ENCODE measurements at places on chromosomes 7 and 10.

DNA sequence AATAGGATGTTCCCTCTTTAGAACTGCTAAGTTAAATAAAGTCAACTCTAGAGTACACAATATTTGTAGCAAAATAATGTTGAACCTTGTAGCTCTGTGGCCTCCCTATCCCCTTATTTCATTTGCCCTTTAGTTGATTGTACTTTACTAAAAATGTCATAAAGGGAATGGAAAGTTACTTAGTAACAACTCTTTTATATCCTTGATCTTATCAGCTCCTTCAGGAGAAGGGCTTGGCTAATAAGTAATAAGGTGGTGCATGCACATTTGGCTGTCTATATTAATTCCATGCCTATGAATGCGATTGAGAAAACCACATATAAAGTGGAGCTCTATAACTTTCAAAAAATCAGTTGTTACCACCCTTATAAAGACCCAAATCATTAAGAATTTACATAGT lies 41.5 kb upstream of the GATA3 start:
- no peak for DNase-seq

GRCh38 chr7:17255926-17256325 lies 42.5 kb upstream of the AHR start:
- DNase-seq = peak; percentile 0

- no peak for DNase-seq
These were observed 758.7 kb downstream of the CNTNAP2 start for GRCh38 chr7:146875237-146875785.

DNA sequence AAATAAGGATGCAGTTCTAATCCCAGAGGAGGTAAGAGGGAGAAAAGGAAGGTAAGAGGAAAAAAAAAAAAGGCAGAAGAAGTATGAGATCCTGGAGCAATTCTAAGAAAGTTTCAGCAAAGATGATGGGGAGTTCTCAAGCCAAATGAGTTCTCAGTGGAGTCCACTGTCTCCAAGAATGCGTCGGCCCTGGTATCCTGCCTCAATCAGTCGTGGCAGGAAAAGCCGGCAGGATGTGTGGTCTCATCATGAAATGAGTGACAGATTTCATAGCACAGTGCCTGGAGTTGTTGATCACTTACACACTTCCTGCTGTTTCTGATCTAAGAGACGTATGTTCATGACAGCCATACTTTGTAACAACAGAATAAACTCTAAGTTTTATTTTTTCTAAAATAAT lies 554.9 kb downstream of the NXPH1 start:
- no peak for DNase-seq

DNA sequence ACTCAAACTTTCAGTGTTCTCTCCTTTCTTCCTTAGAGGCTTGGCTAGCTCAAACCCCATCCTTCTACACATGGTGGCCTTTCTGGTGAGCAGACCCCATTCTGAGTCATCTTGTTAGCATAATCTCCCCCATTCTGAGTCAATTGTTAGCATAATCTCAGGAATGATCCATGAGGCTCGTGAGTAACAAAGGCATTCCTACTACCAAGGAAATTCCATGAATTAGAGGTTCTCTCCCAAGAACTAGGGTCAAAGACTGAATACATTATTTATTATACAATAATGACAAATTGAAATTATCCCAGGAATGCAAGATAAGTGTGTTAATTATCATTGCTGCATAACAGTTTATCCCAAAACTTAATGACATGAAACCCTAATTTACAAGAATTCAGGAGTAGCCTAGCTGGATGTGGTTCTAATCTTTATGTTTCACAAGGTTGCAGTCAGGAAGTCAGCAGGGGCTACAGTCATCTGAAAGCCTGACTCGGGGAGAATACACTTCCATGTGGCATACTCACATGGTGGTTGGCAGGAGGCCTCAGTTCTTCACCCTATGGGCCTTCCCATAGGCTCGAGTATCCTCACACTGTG lies 100.2 kb downstream of the MMRN2 start:
- DNase-seq = no peak

DNA sequence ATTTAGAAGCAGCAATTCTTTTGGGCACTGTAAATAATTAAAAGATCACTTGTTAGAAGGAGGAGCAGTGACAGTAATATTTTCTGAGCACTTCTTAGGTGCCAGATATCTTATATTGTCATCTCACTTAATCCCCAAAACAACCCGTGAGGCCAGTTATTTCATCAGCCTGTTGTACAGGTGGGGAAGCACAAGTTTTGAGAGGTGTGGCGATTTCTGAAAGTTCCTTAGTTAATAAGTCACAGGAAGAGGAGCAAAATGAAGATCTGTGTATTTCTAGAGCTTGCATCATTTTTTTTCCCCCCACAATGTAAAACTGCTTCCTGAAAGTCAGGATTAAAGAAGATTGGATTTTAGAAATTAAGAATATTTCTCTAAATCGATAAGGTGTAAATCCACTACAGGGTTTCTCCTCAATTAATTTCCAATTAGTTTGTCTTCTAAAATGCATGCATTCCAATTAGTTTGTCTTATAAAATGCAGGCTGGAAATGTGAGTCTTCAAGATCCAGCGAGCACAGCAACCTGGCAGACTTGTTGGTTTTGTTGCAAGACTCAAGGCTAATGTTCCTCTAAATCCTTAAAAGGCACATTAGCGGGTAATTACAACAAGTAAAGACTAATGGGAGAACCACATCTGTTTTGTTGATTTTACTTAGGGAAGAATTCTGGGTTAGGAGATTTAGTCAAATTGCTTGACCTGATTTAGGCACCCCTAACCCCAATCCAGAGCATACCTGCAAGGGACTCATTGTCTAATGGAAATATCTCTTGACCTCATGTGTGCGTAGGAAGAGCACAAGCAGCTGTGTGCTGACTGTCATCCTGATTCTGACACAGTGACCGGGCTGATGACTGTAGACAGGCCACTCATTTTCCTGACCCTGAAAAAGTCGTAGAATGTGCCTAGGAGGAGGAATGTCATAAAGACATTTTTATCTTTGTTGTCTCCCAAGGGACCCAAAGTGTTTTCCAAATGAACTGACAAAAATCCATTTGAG lies 272.0 kb downstream of the BAMBI start:
- DNase-seq = no peak

DNA sequence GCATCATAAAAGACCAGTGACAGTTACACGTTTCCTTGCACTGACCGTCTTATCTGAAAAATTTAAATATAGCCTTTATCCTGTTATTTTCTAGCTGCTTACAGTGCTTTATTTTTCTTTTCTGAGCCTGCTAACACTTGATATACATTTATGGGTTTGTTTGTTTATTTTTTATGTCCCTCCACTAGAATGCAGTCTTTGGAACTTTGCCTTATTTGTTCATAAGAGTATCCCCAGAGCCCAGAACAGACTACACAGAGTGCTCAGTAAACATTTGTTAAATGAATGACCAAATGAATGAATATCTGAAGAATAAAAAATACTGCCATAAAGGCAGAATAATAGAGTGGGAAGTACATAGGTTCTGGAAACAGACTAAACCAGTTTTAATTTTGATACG lies 202.3 kb upstream of the LRRN3 start:
- no peak for DNase-seq

GRCh38 chr10:50464004-50464409 lies 159.7 kb downstream of the SGMS1 start:
- DNase-seq = peak; percentile 86

- DNase-seq = no peak
These were observed 16.5 kb downstream of the GATA3 start for GRCh38 chr10:8071006-8071405.

- no peak for DNase-seq
These were observed 25.1 kb downstream of the SLC26A5 start for GRCh38 chr7:103420857-103421384.

GRCh38 chr7:148083448-148083847 lies 507.1 kb upstream of the C7orf33 start:
- DNase-seq = no peak

GRCh38 chr7:29196191-29196590 lies 1.6 kb downstream of the CHN2 start:
- no peak for DNase-seq

DNA sequence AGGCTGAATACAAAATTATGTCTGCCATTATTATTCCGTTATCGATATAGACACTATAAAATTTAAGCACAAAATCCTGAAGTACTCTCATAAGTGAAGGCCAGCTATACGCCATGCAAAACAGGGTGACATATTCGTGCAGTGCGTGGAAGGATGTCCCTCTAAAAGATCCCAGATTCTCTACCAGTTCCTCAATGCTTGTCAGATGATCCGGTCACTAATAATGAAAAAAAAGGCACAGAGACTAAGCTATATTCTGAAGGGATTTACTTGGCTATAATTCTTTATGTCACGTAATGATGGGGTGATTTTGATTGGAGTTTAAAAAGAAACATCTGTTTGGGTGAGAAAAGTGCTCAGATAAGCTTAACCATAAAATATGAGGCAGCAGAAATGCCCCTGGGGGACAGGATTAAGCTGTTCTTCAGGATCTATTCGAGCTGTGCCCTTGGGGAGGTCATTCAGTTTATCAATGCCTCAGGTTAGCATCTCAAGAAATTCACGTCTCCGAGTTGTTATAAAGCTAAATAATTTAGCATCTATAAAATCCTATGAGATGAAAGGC lies 229.7 kb upstream of the PITRM1 start:
- no peak for DNase-seq

DNA sequence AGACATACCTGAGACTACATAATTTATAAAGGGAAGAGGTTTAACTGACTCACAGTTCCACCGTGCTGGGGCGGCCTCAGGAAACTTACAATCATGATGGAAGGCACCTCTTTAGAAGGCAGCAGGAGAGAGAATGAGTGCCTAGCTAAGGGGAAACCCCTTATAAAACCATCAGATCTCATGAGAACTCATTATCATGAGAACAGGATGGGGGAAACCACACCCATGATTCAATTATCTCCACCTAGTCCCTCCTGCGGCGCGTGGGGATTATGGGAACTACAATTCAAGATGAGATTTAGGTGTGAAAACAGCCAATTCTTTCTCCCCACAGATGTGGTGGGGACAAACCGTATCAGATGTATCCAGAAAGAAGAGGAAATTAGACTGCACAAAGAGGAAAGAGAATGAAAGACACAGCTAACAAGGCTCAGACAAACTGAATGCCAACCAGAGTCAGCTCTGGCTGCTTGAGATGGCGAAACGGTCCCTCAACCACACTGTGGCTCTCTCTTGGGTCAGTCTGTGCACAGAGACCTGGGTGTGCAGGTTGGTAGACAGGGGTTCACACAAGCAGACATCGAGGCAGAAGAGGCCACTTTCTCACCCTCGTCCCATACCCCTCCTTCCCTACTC lies 375.6 kb downstream of the SFMBT2 start:
- DNase-seq = peak; percentile 61

- no peak for DNase-seq
These were observed 17.7 kb upstream of the ZNRF2 start for GRCh38 chr7:30266686-30267085.

- DNase-seq = no peak
These were observed 214.2 kb downstream of the GLI3 start for GRCh38 chr7:42022791-42023190.

GRCh38 chr7:42831718-42832522 lies 80.0 kb downstream of the C7orf25 start:
- peak; percentile 49 for DNase-seq

GRCh38 chr10:21720090-21720489 lies 186.1 kb downstream of the MLLT10 start:
- no peak for DNase-seq

DNA sequence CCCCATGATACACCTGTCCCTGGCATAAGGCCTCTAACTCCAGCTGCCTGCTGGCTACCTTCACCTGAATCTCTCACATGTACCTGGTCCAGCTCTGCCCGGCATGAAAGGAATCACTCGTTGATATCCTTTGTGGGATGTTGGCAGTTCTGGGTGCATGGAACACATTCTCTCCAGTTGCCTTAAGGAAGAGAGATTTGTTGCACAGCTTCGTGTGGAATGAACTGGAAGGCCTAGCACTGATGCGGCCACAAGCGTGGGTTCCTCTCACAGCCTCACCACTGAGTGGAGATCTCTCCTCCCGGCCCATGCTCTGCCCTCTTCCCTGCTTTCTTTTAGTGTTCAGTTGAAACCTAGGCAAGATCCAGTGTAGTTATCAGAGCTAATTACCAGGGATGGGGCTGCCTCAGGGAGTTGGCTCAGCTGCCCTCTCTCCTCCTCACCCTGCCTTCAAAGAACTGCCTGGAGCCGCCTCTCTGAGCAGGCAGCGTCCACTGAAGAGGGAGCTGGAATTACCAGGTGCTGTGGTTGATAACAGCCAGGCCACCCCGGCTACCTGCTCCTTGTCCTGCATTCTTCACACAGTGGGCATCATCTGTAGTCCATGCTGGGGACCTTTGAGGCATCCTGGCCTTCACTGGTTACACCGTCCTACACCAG lies 194.3 kb downstream of the CCDC3 start:
- no peak for DNase-seq

DNA sequence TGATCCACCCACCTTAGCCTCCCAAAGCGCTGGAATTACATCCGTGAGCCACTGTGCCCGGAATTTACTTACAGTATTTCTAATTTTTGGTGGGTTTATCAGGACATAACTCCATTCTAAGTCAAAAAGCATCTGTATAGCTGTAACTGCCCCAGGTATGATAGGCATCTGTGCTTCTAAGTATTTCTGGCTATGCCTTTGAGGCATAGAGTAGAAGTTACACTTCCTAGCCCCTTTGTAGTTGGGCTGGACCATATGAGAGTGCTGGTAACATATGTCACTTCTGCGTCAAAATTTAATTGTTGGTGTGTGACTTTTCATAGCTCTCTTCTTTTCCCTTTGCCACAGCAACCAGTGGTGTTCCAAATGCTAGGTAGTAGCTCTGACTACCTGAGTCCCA lies 153.3 kb downstream of the RTKN2 start:
- DNase-seq = no peak

GRCh38 chr7:36710186-36710791 lies 14.0 kb downstream of the AOAH start:
- no peak for DNase-seq

DNA sequence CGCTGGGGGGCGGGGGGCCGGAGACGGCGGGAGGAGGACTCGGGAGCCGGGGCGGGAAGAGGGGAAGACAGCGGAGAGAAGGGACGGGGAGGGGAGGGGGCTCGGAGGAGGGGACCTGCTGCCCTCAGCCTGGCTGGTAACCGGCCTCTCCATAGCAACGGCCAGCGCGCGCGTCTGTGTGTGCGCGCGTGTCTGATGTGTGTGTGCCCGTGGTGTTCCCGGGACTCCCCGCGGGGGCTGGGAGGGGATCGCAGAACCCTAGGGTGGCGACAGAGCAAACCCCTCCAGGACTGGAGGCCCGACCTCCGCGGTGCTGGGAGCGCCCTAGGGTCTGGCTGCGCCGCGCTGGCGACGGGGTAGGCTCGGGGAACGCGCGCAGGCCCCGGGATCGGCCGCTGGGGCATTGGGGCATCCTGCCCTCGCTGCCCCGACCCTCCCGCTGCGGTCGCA lies 356.3 kb downstream of the DNAJB6 start:
- no peak for DNase-seq

DNA sequence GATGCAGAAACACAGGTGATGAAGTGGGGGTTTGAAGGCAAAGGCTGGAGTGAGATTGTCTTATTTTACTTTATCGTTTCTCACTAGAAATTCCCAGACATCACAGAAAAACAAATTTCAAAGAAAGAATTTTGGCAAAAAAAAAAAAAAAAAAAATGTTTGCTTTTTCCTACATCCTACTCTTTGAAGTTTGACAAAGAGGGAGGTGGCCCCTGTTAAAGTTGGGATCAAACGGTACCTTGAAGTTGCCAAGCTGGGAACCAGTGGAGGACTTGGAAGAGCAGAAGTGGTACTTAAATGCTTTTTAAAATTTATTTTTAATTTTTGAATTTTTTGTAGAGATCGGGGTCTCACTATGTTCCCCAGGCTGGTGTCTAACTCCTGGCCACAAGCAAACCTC lies 63.9 kb upstream of the KIF5B start:
- DNase-seq = no peak

GRCh38 chr7:42161719-42162118 lies 75.3 kb downstream of the GLI3 start:
- DNase-seq = no peak

Measured in Kasumi-1 (cell line).